ENCODE measurements at places on chromosomes 4 and X.
A peak's percentile ranks its signal among the peaks of the same experiment; 100 is the strongest.

GRCh38 chrX:118751950-118752783 lies 24.8 kb downstream of the IL13RA1 start:
- DNase-seq: no peak

- no peak for DNase-seq
These were observed 202.6 kb downstream of the TLL1 start for GRCh38 chr4:166075599-166075998.

GRCh38 chr4:94578195-94578594 lies 126.5 kb downstream of the PDLIM5 start:
- DNase-seq: no peak

- no peak for DNase-seq
These were observed 53.8 kb downstream of the RAP1GDS1 start for GRCh38 chr4:98314791-98315565.

GRCh38 chr4:97531351-97531750 lies 611.9 kb downstream of the STPG2 start:
- no peak for DNase-seq

GRCh38 chr4:26000274-26000950 lies 86.4 kb downstream of the SMIM20 start:
- DNase-seq: no peak

GRCh38 chr4:87632469-87632868 lies 17.6 kb upstream of the DMP1 start:
- DNase-seq: no peak

DNA sequence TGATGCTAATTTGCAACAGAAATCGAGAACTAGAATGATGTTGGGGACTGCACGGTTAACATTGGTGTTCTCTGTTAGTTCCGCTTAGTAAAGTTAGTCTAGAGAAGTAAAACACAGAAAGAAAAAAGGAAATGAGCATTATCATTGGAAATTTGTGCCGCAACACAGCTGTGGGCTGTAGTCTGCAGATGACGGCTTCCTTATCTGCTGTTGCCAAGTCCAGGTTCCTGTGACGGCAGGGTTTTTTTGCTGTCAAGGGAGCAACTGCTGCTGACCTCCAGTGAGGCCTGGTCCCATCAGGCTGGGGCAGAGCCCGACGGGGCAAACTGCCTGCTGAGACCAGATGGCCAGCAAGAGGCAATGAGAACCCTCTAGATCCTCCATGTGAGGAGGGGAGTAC lies 38.9 kb upstream of the PHEX start:
- no peak for DNase-seq

DNA sequence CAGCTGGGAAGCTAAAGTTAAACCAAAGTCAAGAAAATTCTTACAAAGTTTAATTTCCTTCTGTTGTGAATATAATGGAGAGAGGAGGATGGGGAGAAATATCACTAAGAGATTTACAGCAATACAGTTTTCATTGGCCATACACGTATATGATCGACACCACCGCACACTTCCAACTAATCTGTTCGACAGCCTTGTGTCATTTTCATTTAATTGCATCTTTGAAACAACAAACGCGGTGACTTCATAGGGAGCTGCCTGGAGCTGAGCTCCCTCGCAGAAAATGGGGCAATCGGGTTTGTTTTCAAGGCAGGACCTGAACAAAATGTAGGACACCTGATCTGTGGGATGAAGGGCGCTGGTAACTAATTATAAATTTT lies 1.3 kb downstream of the PTPN13 start:
- no peak for DNase-seq

DNA sequence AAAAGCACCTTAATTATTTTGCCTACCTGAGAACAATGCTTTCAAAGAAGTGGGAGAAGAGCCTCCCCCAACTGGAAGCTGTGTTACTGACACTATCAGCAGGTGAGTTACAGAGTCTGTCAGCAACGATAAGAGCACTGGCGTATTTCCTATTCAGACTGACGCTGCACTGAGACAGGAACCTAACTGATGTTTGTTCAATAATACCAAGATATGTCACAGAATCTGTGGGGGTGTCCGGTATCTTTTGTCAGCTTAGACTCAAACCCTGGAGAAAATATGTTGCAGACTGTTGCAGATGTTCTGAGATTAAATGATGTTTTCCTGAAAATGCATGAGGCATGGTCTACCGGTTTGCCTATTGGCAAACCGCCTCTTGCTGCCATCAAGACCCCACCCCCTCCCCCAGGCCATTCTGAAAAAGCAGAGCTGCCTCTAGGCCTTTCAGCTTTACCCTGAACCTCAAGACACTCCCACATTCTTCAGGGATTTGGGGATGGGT lies 115.2 kb upstream of the KIT start:
- DNase-seq: no peak

DNA sequence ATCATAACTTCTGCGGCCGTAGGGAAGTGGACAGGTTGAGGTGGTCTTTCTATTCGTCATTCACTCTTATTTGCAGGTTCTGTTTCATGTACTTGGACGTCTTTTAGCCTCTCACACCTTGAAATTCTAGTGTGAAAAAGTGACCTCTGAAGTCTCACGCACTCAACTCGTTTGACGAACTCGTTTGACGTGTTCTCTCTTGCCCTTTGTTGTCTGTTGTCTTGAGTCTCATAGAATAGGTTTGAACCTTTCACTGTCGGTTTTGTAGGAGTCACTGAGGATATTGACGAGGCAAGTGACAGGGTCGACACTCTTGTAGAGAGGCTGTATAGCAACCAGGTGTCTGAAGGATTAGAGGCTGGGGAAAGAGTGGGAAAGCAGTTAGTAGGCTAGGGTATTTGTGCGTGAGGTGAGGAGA lies 1.1 kb upstream of the PGRMC2 start:
- DNase-seq: peak; percentile 29

GRCh38 chr4:179989975-179990374 lies 2253.2 kb upstream of the TENM3 start:
- DNase-seq: no peak

All from NCI-H1930 (cell line).